Fibroblast of skin of scalp (primary cell): ENCODE measurements at places on chromosomes 4 and X.

- DNase-seq, result no peak
These were observed 76.1 kb upstream of the SH3RF1 start for GRCh38 chr4:169346840-169347239.

- no peak for DNase-seq
These were observed 29.6 kb downstream of the KDM5C start for GRCh38 chrX:53195401-53195800.

GRCh38 chr4:140152013-140152703, 1.8 kb downstream of the MAML3 start:
- DNase-seq, result no peak

DNA sequence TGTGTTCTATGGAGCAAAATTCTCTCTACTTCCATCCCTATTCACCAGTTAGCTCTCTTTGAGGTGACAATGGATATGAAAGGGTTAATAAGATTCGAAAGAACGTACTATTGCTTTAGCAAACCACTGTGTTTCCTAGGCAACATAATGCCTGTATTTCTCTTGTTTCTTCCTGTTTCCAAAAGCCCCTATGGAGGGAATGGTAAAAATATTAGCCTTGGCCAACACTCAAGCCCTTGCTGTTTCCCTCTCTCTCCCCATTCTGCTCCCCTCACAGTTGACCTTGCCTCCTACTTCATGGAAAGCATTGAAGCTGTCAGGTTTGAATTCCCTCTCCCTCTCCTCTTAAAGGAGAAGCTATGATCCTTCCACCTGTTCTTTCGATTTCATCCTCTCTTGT, 9.6 kb upstream of the PGRMC1 start:
- no peak for DNase-seq

- no peak for DNase-seq
These were observed 454.7 kb downstream of the PPP4R3C start for GRCh38 chrX:27008486-27008885.

GRCh38 chrX:133947996-133948395, 37.4 kb downstream of the GPC3 start:
- no peak for DNase-seq

- DNase-seq, result no peak
These were observed 23.7 kb upstream of the PSAPL1 start for GRCh38 chr4:7458477-7458876.

GRCh38 chr4:15754323-15754722, 23.8 kb upstream of the CD38 start:
- peak; percentile 40 for DNase-seq

- DNase-seq, result no peak
These were observed 44.7 kb downstream of the SPATA4 start for GRCh38 chr4:176150704-176151103.

DNA sequence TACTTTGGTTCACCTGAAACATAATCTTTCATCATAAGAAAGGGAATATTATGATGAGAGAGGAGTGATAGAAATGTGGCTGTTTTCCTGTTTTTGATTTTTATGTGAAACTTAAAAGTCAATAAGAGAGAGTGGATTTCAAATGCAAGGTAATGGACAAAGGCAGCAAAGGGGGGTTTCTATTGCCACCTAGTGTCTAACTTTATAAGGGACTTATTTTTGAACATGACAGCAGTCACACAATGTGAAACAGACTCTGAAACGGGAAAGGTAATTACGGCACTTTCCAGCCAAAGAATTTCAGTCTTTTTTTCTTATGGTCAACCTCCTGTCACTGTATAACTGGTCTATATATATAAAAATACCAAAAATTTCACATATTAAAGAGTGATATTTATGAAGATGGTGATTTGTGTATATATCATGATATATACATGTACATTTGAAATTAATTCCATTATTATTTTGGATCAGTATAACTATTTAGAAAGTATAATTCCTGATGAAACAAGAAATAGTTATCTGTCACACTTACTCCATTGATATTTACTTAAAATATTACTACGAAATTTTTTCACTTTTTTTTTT, 127.1 kb downstream of the FBXO8 start:
- DNase-seq, result peak; percentile 45

- DNase-seq, result peak; percentile 22
These were observed 141.4 kb downstream of the PPP3CA start for GRCh38 chr4:101205916-101206315.

DNA sequence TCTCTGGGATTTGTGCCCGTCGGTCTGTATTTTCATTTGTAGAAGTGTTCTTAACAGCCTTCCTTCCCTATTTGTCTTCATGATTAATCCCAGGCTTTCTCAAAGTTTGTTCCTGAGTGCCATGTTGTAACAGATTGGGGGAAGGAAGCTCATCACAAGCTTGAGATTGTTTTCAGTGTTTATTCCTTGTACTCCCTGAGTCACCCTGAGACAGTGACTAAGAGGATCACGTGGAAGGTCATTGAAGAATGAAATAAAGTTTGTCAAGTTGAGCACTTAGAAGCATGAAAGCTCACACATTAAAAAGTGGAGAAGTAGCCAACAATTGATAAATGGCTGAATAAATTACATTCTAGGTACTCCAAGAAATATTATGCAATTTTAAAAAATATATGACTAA, 153.5 kb upstream of the FAM241A start:
- DNase-seq, result peak; percentile 65
